ENCODE measurements at places on chromosomes 6 and 20.

GRCh38 chr20:44776980-44777379, 31.3 kb downstream of the KCNK15 start:
- DNase-seq, result peak; percentile 39

- no peak for DNase-seq
Observed at GRCh38 chr20:22052025-22052650, 346.7 kb downstream of the PAX1 start.

- no peak for DNase-seq
Observed at GRCh38 chr6:148261470-148261869, 81.2 kb upstream of the SASH1 start.

DNA sequence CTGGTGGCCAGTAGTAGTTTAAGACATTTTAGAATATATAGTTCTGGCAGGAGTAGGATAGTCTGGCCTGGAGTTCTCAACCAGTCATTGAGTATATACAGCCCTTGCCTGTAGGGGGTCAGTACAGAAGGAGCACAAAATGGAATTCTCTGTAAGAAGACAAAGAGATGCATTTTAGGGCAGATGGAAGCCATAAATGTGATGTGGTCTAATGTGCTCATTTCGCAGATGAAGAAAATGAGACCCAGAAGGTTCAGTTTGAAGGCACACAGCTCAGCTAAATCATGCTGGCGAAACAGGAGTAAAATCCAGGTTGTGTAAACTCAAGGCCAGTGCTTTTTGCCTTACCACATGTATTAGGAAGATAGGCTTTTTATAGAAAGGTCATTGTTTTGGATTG, 29.6 kb downstream of the QKI start:
- no peak for DNase-seq

DNA sequence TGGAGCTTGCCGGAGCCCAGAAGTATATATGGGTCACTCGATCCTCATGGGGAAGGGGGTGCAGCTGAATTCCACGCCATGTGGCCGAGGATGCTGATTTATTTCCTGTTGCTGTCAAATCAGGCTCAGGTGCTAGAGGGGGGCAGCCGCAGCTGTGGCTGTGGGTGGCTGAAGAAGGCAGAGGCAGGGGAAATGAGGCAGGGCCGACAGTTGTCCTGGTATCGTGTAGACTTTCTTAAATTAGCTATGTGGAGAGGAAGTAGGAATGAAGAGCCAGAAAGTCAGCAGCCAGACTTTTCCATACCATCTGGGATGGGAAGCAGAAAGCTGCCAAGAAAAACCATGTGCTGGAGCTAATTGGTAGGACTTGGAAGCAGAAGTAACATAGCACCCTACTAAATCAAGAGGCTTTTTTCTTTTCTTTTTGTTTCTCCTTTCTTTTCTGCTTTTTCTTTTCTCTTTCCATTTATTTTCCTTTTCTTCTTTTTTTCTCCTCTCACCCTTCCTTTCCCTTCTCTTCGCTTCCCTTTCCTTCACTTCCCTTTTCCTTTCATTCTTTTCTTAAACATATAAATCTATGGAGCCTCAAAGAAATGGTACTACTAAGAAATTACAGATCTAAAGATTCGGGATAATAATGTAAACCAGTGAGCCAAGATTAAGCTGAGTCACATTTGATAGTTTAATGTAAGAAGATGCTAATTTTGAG, 90.6 kb upstream of the CD83 start:
- no peak for DNase-seq

DNA sequence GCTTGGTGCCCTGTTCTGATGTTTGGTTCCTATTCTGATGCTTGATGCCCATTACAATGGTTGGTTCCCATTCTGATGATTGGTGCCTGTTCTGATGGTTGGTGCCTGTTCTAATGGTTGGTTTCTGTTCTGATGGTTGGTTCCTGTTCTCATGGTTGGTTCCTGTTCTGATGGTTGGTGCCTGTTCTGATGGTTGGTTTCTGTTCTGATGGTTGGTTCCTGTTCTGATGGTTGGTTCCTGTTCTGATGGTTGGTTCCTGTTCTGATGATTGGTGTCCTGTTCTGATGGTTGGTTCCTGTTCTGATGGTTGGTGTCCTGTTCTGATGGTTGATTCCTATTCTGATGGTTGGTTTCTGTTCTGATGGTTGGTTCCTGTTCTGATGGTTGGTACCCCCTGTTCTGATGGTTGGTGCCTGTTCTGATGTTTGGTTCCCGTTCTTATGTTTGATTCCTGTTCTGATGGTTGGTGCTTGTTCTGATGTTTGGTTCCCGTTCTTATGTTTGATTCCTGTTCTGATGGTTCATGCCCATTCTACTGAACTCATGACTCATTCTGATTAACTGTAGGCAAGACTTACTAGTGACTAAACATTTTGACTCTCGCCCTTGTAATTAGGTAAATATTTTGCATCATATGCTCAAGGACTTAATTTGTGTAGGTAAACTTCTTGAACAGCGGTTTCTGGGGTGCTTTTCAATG, 146.2 kb downstream of the DLL1 start:
- no peak for DNase-seq

- DNase-seq, result no peak
Observed at GRCh38 chr6:7545316-7546019, 4.0 kb downstream of the DSP start.

Data from fibroblast of pulmonary artery (primary cell).